ENCODE measurements at places on chromosomes 4 and X. TPM values are rescaled to one million over a fixed set of nuclear protein-coding genes. Genes with fewer than 3 reads are reported as not detected.

H2BW2 gene
- not detected for total RNA-seq

GRCh38 chr4:99190336-99190735 is 28.7 kb downstream of the ADH6 start:
- H3K27me3 ChIP-seq: no peaks in the 10 kb centered on the region
- no peak overlapping the region for H3K4me3 ChIP-seq
- no peak for DNase-seq
- no peak overlapping the region for H3K27ac ChIP-seq

CT83 gene
- not detected for total RNA-seq

- H3K27me3 ChIP-seq: no peaks in the 10 kb centered on the region
These were observed 1.1 kb upstream of the CHST7 start for GRCh38 chrX:46572340-46572936.

DNA sequence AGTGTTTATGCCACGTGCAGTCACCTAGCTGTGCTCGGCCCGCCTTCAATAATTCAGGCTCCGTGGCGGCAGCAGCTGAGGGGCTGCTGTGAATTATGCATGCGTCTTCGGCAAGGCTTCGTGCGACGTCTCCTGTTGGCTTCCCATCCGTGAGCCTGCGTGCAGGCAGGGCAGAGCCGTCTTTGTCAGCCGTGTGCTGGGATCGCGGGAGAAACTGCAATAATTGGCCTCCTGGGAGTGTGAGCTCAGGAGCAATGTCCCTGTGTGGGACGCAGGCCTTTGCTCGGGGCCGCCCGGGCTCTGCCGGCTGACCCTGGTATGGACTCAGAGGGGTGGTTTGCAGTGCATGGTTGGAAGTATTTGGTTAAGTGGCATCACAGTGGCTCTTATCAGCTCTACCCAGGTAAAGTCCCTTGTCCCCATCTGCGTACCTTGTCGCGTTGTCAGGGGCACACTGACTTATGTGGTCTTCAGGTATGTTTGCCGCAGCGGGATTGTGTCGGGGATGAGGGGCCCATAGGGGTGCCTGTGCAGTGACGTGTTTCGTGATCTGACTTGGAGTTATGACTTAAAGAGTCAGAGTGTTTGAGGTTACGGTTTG is 34.5 kb upstream of the HGFAC start:
- no peak overlapping the region for H3K4me3 ChIP-seq
- no peak overlapping the region for H3K27ac ChIP-seq
- peak; percentile 42 for DNase-seq
- no peaks in the 10 kb centered on the region for H3K27me3 ChIP-seq

DNA sequence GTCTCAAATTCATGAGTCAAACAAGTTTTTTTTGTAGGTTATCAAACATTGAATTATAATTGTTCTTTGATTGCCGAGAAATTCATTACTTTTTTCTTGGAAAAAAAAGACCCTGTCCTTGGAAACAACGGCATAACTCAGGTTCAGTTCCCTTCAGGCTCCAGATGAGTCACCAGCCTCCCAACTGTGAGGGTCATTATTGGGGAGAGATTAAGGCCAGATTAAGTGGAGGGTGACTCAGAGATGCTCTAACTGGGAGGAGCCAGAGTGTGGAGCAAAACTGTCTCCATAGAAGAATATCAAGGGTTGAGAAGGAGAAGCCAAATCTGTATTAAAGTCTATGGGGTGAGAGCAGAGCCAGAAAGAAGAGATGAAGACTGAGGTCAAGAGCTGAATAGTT is 9.6 kb downstream of the ADGRG4 start:
- no peak overlapping the region for H3K4me3 ChIP-seq
- no peak for DNase-seq
- H3K27me3 ChIP-seq: no peaks in the 10 kb centered on the region
- no peaks in the 10 kb centered on the region for H3K36me3 ChIP-seq

DNA sequence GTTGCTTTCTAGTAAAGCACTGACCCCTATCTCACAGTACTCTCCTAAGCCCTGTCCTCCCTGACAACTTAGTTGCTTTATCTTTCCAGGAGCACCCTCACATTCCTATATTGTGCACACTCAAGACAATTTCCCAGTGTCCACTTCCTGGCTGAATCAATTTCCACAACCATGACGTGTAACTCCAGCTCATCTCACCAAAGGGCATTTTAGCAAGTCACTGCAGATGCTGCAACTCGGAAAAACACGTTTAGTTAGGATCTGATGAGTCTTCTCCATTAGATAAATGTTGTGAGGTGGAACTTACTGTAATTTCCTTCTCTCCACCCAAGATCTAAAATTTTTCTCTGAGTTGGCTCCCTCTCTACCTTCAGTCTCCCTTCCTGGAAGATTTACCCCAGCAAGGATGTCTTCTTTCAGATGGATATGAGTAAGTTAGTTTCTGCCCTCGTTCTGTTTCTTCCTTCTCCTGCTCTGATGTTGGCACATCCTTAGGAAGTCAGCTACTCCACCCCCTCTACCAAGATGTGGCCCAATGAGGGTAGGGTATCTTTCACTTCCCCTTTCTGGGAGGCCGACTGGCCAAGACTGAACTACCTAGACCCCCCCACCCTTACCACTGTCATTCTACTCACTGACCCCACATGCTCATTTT is 28.8 kb upstream of the IL13RA1 start:
- H3K4me3 ChIP-seq: no peak overlapping the region
- no peak overlapping the region for H3K27ac ChIP-seq
- no peaks in the 10 kb centered on the region for H3K27me3 ChIP-seq
- DNase-seq: no peak
- no peaks in the 10 kb centered on the region for H3K4me1 ChIP-seq

DNA sequence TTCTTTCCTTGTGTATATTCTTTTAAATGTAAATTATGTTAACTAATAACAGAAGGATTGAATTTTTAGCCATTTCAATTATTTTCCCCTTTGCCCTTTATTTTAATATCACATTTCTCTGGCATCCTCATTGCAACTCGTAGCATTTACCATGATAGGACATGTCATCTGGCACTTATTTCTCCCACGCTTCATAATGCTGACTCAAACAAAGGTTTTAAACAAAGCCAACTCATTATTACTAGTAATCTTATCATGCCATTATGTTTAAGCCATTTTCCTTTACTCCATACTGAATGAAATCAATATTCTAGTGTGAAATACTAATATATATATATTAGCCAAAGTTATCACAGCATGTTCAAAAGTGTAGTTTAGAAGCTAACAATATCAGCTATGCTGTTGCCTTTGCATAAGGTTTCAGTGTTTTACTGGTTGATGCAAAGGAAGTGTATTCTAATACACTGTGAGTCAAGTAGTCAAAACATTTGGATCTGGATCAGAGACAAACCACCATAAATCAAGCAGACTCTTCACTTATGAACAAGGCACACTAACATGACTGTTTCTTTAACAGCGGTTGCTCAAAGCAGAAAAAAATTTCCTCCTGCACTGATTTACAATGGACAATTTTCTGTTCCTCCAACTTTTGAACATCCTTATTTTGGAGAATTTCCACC is 281.6 kb downstream of the SLC7A11 start:
- H3K27me3 ChIP-seq: no peaks in the 10 kb centered on the region
- no peak overlapping the region for H3K27ac ChIP-seq
- H3K36me3 ChIP-seq: no peaks in the 10 kb centered on the region
- H3K4me3 ChIP-seq: no peak overlapping the region

DNA sequence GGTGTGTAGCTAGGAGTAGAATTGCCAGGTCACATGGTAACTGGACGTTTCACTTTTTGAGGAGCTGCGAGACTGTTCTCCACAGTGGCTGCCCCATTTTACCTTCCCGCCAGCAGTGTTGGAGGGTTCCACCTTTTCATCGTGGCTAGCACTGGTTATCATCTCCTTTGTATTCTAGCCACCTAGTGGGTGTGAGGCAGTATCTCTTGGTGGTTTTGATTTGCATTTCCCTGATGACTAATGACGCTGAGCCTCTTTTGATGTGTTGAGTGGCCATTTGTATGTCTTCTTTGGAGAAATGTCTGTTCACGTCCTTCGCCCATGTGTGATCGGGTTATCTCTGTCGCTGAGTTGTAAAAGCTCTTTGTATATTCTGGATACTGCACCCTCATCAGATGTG is 10.6 kb downstream of the ABCD1 start:
- no peaks in the 10 kb centered on the region for H3K4me1 ChIP-seq
- no peak for DNase-seq
- no peaks in the 10 kb centered on the region for H3K27me3 ChIP-seq
- H3K27ac ChIP-seq: no peak overlapping the region
- H3K36me3 ChIP-seq: no peaks in the 10 kb centered on the region

NPNT gene
- 263 TPM for total RNA-seq

GRCh38 chr4:23931489-23931830 is 41.6 kb upstream of the PPARGC1A start:
- no peaks in the 10 kb centered on the region for H3K27me3 ChIP-seq
- no peaks in the 10 kb centered on the region for H3K36me3 ChIP-seq
- H3K27ac ChIP-seq: peak overlapping the region; percentile 48
- peaks cover 6% of the 10 kb centered on the region for H3K4me1 ChIP-seq

- no peaks in the 10 kb centered on the region for H3K4me1 ChIP-seq
- no peak overlapping the region for H3K27ac ChIP-seq
- no peaks in the 10 kb centered on the region for H3K27me3 ChIP-seq
- DNase-seq: no peak
These were observed 167.0 kb upstream of the CPEB2 start for GRCh38 chr4:14835288-14835687.

DNA sequence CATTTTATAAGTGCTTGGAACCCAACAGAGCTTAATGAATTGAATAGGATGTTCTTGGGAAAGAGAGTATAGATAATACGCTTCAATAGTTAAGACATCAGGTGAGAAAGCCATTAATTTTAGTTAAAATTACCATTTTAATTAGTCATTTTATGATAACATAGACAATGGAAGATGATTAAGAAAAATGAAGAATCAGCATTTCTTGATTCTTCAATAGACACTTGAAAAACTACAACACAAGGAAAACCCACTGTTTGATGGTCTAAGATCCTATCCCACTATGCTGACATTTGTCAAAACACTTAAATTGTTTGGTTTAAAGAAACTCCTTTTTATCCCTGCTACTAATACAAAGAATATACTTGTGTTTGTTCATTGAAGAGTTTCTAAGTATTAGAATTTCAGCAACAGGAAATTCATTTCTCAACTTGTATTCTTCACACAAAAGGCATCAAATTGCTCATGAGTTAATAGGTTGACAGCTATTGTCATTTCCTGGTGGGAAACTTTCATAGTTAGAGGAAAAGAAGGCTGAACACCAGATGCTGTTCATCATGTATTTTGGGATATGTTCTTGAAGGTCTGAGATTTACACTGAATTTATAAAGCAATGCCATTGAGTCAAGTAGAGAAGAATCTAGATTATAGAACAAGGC is 9.6 kb upstream of the CXCL2 start:
- H3K27ac ChIP-seq: peak overlapping the region; percentile 39
- peaks cover 17% of the 10 kb centered on the region for H3K4me1 ChIP-seq
- DNase-seq: no peak
- no peaks in the 10 kb centered on the region for H3K27me3 ChIP-seq
- H3K4me3 ChIP-seq: no peak overlapping the region

TMPRSS11F gene
- not detected for total RNA-seq

Data from upper lobe of right lung (tissue), 1 donor.